ENCODE measurements at places on chromosomes 4 and X.
A peak's percentile ranks its signal among the peaks of the same experiment; 100 is the strongest.

GRCh38 chr4:6548201-6548881 lies 26.6 kb upstream of the MAN2B2 start:
- no peak for DNase-seq

- no peak for DNase-seq
Observed at GRCh38 chr4:155407480-155407879, 30.7 kb upstream of the MAP9 start.

- no peak for DNase-seq
Observed at GRCh38 chr4:43353552-43353951, 461.0 kb downstream of the GRXCR1 start.

DNA sequence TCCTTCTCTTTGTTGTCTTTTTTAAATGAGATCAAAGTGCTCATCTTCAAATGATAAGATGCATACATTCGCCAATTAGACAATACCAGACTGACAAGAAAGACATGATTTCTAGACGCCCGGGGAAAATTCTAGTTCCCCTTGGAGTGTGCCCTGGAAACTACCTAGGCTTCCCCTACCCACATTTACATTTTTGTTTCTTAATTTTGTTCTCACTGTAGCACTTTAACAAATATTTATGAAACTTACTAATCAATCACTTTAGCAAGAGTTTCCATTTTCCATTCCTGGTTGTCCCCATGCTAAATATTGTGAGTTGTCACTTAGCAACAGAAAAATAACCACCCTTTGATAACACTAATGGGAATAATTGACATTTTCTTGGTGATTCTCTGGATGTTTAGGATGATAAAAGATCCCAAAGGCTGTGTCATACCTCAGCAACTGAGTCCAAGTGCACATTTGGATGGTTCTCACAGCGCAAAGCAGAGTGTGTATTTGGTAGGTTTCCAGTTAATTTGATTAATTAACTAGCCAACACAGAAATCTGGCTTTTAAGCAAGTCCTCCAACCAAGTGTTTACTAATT lies 69.6 kb downstream of the FGFBP1 start:
- DNase-seq: no peak

- no peak for DNase-seq
Observed at GRCh38 chr4:68038272-68038671, 75.0 kb upstream of the TMPRSS11A start.

DNA sequence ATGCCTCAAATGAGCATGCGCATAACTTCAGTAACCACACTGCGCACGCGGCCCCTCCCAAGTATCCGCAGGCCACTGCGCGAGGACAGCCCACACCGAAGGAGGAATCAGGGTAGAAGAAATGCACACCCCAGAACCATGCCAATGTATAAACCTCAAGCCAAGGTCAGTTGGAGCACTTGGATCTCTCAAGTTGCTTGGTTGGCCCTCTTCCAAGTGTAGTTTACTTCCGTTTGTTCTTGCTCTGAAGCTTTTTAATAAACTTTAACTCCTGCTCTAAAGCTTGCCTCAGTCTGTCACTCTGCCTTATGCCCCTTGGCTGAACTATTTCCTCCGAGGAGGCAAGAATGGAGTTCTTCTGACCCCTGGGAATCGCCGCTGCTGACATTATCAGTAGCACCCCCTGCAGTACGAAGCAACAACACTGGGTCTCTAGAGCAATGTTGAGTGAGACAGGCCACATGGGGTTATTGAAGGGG lies 22.0 kb upstream of the SPINK2 start:
- DNase-seq: no peak

- no peak for DNase-seq
Observed at GRCh38 chrX:3415011-3415410, 68.6 kb upstream of the MXRA5 start.

DNA sequence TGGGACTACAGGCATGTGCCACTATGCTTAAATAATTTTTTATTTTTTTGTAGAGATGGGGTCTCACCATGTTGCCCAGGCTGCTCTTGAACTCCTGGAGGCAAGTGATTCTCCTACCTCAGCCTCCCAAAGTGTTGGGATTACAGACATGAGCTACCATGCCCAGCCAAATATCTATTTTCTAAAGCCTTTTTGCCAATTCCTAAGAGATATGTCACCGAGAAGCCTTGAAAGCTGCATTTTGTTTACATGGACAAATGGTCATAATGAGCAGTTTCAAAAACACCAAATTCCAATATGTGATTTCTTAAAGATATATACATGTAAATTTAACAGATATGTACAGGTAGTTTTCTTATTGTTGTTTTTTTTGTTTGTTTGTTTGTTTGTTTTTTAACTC lies 33.0 kb upstream of the PGRMC2 start:
- DNase-seq: no peak

DNA sequence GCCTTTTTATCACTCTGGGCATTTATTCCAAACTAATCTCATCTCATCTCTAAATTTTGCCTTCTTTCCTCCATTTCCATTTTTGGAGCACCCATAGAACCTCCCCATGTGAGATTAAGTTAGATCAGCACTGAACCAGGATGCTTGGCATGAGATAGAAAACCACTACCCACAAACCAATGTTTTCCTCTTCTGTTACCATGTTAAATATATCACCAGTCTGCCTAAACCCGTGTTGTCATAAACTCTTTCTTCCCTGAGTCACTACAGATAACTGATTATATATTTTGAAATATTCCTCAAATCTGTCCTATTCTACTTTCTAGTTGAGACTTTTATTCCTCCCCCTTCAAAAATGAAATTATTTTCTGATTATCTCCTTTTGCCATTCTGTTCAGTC lies 37.6 kb downstream of the GABRB1 start:
- DNase-seq: no peak

DNA sequence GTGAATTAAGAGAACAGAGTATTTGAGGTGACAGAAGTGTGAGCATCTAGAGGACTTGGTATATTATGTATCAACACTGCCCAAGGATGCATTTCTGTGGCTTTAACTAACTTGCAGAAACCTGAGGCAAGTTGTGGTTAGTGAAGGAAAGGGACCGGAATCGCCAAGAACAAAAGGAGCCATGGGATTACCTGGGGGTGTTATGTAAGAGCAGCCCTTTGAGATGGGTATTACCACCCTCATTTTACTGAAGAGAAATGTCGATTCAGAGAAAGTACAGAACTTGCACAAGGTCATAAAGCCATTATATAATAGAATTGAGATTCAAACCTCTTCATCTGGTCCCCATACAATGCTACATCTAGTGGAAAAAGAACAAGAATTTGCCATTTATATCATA lies 14.3 kb downstream of the TENM3 start:
- DNase-seq: no peak

DNA sequence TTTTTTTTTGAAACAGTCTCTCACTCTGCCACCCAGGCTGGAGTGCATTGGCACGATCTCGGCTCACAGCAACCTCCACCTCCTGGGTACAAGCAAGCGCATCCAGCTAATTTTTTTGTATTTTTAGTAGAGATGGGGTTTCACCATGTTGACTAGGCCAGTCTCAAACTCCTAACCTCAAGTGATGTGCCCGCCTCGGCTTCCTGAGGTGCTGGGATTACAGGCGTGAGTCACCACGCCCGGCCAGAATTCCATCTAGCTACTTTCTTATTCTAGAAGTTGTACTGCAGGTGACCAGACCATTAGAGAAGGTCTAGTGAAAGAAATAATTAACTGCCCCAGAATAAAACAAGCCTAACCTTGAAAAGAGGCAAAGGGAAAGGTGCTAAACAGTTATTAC lies 2.3 kb downstream of the LRBA start:
- no peak for DNase-seq

DNA sequence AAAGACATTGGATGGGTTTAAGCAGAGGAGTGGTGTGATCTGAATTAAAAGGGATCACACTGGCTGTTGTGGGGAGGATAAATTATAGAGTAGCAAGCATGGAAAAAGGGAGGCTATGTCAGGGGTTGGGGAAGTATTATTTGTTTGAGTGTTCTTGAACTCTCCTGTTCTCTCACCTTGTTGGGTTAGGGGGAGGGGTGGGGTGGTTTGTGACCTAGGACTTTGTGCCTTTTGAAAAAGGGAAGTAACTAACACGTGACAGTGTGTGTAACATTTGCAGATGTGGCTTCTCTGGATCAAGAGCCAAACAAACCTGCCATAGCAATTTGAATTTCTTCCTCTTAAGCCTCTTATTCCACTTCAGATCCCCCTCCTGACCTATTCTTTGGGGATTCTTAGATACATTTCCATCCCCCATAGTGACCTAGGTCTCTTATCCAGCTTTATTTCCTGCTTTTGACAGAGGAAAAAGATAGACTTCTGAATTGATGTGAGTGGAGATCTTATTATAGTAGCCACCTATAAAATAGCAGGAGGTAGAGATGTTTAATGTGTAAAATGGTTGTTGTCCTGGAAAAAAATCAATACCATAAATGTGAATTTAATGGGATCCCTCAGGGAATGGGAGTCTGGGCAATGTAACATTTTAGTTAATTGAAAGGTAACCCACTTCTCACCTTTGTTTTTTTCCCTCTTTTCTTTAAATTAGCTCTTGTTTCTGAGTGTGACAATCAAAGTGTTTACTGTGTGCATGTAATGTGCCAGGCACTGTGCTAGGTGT lies 120.4 kb downstream of the CT47B1 start:
- peak; percentile 27 for DNase-seq

DNA sequence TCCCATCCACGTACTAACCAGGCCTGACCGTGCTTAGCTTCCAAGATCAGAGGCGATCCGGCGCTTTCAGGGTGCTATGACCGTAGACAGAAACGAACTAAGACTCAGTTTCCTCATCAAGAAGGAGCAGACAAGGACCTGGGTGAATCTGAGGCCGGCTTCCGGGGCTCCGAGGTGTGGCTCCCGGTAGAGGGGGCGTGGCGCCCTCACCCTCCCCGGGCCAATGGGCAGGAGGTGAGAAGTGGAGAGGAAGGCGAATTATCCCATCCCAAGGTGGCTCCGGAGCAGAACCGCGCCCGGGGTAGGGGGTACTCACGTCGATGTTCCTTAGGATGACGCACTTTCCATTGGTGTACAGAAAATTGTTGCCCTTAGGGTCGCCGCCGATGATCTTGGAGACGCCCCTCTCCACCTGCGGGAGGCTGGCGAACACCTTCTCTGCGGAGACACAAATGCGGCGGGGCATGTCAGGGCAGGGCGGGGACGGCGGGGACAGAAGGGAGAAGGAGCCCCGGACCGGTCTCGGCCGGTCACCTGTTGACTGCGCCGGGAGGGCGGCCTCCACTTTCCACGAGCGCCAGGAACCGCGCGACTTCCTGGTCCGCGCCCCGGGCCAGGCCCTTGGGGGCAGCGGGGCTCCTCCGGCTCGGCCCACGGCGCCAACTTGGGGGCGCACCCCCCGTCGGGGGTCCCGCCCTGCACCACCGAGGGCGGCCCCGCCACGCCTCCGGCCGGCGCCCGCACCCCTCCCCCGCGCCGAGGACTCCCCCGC lies 616 bp downstream of the WDR1 start:
- peak; percentile 44 for DNase-seq

DNA sequence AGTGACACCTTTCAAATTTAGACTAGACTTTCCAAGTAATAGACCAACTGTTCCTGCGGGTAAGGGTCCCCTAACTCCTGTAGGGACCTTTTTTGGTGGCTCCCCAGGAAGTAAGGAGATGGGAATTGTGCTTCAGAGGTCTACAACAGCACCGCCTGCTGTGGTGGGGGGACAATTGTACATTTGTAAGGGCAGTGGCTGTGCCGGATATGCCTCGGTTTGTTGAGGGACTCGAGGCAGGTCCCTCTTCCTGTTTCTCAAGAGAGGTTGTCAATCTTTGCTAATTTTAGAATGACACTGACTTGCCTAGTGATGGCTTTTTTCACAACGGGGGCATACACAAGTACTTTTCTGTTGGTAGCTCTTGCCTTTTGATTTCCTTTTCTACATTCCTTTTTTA lies 15.5 kb upstream of the HSD17B11 start:
- DNase-seq: no peak

- no peak for DNase-seq
Observed at GRCh38 chr4:65515646-65516045, 154.6 kb downstream of the EPHA5 start.

- no peak for DNase-seq
Observed at GRCh38 chr4:186943411-186943810, 219.8 kb upstream of the FAT1 start.

DNA sequence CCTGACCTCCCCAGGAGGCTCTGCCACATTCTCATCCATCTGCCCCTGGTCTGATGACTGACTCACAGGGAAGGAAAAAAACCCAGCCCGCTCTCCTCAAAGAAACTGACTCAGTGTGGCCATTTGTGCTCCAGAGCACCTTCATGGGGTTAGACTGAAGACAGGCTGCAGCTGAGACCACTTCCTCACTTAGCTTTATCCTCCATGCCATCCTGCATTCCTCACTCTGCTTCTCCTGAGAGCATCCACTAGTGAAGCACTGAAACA lies 35.9 kb upstream of the HPSE start:
- no peak for DNase-seq

GRCh38 chr4:118076958-118077766 lies 42.9 kb downstream of the NDST3 start:
- no peak for DNase-seq

GRCh38 chr4:75048208-75048879 lies 115.4 kb downstream of the PARM1 start:
- no peak for DNase-seq

- no peak for DNase-seq
Observed at GRCh38 chr4:80412322-80412721, 76.8 kb downstream of the CFAP299 start.

DNA sequence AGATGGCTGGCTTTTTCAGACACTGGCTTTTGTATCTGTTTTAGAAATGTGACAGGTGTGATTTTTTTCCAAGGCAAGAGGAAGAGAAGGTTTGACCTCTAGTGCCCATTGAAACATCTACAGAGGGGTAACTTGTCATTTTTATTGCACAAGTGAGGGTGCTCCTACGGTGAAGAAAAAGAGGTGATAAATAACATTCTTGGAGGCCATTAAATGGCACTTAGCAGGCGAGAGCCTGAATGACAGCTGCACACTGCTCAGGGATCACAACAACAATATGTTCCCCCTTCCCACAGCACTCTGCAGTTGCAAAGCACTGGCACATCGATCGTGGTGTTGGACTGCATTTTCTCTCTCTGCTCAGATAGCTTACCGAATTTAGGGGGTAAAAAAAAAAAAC lies 22.9 kb downstream of the FAM184B start:
- no peak for DNase-seq

GRCh38 chrX:47593522-47593921 lies 11.3 kb downstream of the TIMP1 start:
- DNase-seq: no peak

DNA sequence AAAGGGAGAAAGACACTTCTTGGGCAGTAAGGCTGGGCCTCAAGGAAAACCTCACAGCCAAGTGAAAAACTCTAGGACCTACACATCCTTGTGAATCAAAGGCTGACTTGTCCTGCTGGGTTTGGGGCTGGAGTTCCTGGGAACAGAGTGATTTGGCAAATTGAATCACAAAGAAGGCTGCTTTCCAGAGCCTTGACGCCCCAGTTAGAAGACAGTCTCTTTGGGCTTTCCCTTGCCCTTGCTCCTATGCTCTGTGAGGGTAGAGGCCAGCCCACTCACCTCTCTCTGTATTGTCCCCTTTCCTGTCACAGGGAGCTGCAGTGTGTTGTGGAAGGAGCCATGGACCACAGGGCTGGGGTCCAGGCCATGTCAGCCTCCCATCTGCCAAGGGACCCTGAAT lies 9.6 kb downstream of the AMER1 start:
- no peak for DNase-seq

GRCh38 chrX:69034451-69034850 lies 130.8 kb downstream of the PJA1 start:
- no peak for DNase-seq

Data from memory B cell (primary cell).